Astrocyte of the spinal cord (primary cell): ENCODE measurements at places on chromosomes 7 and 10.

DNA sequence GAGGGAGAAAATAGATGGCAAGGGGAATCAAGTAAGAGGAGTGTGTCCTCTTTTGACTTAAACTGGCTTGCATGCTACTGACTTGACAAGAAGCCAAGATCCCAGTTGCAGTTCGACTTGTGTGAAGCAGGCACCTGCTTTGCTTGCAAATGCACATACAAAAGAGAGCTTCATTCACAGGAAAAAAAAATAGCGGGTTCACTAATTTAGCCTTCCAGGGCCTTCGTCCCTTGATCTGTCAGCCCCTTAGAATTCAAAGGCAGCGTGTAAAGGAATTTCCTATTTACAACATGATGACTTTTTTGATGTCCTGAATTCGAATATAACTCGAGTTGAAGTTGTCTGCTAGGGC lies 192.1 kb downstream of the CELF2 start:
- peak; percentile 9 for DNase-seq

DNA sequence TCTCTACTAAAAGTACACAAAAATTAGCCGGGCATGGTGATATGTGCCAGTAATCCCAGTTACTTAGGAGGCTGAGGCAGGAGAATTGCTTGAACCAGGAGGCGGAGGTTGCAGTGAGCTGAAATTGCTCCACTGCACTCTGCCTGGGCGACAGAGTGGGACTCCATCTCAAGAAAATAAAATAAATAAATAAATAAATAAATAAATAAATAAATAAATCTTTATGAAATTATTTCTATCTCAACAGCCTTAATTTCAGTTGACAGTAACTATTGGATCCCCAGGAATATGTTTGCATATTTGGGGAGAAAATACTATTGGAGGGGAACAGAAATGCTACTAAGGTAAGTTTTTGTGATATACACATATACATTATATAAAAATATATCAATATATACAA lies 20.0 kb downstream of the TMEM229A start:
- DNase-seq = no peak

DNA sequence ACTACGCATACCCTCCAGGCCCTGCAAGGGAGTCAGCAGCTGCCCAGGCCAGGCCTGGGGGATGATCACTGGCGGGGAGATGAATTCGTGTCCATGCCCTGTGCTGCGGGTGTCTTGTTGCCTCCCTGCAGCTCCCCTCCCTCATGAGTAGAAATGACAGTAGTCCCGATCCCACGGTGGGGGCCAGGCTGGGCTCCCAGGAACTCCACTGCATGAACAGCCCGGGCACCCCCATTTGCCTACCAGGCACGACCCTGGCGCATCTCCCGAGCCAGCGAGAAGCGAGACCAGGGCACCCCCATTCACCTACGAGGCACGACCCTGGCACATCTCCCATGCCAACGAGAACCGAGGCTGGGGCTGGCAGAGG lies 246.5 kb downstream of the ELFN1 start:
- DNase-seq = no peak

- DNase-seq = no peak
These were observed at the start of gene CALML3 for GRCh38 chr10:5524641-5525560. CALML3 (plus strand) TSS chr10:5524961; CDS start chr10:5525086, 125 bp downstream.

DNA sequence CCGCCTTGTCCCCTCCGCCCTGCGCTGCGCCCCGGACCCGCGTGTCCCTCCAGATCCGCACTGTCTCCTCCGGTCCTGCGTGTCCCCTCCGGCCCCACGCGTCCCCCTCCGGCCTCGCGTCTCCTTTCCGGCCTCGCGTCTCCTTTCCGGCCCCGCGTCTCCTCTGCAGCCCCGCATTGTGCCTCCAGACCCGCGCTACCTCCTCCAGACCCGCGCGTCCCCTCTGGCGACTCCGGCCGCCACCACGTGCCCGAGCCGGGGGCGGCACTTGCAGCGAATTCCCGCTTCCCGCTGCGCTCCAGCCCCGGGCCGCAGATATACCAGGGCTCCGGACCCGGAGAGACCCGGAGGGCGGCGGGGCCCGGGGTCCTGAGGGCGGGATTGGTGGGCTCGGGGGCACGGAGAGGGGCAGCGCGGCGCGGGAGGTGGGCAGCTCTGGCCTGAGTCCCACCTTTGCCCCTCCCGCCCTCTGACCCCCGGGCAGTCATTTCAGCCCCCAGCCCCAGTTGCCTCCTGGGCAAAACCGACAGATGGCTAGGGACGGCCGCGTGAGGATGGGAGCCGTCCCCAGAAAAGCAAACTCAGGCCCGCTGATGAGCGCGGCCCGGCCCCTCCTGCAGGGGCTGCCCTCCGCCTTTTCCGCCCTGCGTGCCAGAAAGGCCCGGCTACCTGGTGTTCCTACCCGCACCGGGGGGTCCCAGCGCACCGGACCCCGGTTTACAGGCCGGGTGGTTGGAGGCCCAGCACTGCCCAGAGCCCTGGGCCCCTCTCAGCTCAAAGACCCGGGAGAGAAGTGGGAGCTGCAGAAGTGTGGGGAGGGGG lies 56.5 kb downstream of the RBM17 start:
- DNase-seq = no peak

DNA sequence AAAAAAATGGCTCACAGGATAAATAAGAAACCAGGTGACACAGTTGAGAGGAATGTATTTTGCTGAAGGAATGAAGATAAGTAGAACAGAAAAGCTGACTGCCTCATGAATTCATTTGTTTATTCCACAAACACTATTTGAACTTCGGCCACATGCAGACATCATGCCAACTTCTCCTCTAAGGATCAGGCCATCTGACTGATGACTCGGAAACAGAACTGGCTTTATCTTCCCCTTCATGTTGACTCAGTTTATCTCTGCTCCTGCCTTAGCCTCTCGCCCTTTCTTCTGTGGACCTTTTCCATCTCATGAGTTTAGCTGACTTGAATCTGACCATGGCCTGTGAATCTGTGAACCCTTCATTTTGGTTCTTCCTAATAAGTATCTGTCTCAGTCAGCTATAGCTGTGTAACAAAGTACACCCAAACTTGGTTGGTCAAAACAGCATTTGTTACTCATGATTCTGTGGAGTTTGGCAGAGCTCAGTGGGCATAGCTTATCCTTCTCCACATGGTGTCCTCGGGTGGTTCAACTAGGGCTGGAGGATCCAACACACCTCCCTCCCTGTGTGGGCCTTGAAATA lies 44.0 kb upstream of the GRID1 start:
- DNase-seq = peak; percentile 72

DNA sequence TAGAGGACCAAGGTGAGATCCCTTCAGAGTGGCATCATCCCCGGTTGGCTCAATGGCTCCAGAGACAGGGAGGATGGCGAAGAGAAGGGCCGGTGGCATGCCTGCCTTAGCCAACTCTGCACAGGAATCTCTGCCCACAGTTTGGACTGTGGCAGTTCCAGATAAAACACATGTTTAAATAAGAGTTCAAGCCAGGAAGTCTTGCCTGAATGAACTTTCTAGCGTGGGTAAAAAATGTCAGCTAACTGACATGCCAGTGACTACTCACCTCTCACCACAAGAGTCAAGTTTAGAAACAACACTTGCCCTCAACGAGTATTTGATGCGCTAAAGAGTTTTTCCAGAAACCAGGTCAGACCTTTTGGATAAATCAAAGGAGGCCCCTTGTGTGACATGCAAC lies 3.0 kb downstream of the NOD1 start:
- DNase-seq = no peak

DNA sequence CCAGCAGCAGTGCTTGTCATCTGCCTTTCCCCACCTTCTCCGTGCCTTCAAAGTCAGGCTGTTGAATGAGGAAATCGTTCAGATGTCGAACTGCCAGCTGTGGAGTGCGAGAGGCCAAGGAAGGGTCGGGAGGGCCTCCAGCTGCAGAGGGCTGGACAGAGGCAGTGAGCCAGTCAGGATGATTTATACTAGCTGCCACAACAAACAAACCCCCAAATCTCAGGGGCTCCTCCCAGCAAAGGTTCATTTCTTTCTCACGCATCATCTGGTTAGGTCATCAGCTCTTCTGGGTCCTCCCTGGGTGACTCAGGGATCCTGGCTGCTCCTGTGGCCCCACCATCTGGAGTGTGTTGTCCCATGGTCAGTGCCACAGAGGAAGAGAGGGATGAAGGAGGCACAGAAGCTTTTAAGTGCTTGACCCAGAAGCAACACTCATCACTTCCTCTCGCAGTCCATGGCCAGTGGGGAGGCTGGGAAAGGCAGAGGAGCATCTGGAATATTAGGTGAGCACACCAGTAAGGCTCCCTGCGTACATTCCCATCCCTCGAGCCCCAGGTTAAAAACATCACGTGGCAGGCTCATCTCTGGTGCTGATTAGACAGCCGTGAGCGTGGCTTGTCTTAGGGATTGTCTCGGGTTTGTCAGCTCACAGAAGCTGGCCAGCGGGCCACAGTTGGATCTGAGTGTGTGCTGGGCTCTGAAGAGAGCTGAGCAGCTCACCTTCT lies 140.7 kb downstream of the RGS10 start:
- DNase-seq = peak; percentile 92

DNA sequence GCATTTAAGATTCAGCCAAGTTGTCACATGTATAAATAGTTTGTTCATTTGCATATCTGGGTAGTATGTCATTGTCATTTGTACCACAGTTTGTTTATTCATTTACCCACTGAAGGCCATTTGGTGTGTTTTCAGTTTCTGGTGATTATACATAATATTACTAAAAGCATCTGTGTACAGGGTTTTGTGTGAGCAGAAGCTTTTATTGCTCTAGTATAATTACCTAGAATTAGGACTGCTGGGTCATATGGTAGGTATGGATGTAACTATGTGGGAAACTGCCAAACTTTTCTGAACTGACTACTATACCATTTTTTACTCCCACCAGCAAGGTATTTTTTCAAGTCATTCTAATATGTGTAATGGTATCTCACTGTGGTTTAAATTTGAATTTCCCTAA lies 584.0 kb upstream of the GHITM start:
- no peak for DNase-seq

DNA sequence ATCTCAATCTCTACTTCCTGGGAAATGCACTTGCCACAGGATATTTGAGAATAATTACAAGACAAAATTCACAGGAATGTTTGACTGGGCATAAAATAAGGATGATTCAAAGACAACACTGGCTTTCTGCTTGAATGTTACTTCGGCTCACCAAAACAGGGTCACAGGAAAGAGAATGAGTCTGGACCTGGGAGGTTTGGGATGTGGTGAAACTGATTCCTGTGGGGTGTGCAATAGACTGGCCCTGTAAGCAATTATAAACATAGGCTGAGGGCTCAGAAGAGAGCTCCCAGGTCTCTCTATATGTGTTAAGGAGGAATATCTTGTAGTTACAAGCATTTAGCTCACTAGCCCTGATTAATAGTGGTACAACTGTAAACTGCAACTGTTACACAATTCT lies 613.9 kb upstream of the CELF2 start:
- no peak for DNase-seq

- DNase-seq = peak; percentile 81
These were observed 240.6 kb downstream of the DGKI start for GRCh38 chr7:137606061-137606674.

GRCh38 chr10:34758447-34758996 lies 56.6 kb downstream of the PARD3 start:
- DNase-seq = peak; percentile 85

GRCh38 chr7:118517275-118517674 lies 292.8 kb downstream of the ANKRD7 start:
- peak; percentile 6 for DNase-seq

- no peak for DNase-seq
These were observed 12.8 kb downstream of the HKDC1 start for GRCh38 chr10:69232736-69233480.

GRCh38 chr7:74512762-74513161 lies 59.1 kb downstream of the GTF2IRD1 start:
- no peak for DNase-seq

DNA sequence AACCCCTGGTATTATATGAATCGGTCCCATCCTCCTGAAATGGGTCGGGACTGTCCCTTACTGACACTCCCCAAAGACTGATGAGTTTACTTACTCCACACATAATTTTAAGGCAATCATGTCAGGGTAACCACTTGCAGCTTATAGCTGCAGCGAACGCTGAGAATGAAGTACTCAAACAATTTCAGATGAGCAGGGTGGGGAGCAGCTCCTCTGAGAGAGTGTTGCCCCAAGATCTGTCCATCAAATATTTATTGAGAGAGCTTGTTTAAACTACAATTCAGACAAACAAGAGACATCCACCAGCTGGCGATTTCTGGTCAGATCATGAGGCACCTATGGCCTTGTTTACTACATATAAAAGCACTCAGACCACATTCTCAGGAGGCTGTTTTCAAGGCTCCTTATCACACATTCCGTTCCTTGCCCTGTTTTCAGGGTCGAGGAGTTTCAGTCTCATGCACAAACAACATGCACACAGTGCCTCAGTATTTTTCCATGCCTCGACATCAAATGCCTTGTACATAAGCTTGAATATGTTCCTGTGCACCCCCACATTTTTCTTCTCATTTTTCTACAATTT lies 80.1 kb downstream of the THSD7A start:
- no peak for DNase-seq

DNA sequence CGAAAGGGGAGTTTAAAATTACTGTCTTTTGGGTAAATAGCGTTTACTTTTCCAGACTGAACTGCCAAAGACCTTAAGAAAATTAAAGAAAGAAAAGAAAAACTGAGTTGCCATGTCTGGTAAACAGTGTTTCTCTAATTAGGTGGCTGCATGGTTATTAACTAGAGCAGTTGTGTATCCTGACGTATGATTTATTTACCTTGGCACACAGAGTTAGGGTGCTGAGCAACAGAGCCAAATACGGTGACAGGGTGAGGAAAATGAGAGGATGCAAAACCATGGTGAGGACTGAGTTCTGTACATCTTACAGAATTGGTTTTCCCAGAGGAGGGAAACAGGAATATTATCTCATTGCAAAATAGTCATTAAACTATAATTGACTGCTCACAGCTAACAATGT lies 546.4 kb upstream of the FZD8 start:
- peak; percentile 3 for DNase-seq

DNA sequence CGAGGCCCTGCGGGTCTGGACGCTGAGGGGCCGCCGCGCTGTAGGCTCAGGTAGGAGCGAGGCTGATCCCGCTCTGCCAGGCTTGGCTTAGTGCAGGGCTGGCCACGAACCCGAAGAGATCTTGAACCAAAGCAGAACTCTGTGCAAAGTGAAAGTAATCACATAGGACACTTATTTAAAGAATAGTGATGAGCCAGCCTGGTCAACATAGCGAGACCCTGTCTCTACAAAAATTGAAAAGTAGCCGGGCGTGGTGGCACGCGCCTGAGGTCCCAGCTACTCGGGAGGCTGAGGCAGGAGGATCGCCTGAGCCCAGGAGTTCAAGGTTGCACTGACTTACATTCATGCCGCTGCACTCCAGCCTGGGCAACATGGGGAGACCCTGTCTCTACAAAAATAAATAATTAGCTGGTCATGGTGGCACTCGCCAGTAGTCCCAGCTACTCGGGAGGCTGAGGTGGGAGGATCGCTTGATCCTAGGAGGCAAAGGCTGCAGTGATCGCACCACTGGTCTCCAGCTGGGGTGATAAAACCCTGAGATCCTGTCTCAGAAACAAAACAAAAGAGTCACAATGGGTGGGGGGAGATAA lies 541 bp downstream of the ZSCAN25 start:
- DNase-seq = no peak
